ENCODE measurements at places on chromosomes 4 and X. TPM values are rescaled to one million over a fixed set of nuclear protein-coding genes. Genes with fewer than 3 reads are reported as not detected.

DNA sequence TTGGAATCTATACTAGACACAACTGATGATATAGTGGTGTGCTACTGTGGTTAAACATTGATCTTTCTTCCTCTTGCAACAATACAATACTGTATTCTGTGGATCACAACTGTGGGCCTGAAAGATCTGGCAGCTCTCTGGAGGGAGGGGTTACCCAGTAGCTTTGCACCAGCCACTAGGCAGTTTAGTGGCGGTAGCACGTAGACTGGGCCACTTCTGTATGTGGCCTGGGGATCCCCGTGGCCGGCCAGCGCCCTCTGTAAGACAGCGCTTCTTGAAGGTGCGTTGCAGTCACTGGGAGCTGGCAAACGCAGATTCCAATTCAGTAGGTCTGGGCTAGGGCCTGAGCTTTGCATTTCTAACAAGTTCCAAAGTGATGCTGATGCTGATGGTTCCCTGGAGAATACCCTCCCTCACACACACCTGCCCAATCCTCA, 168.6 kb downstream of the MGST2 start:
- no peak for DNase-seq

GRCh38 chr4:183082053-183082452, 17.0 kb upstream of the WWC2 start:
- DNase-seq = no peak

- DNase-seq = peak; percentile 41
Observed at GRCh38 chr4:147461161-147461560, 19.7 kb upstream of the EDNRA start.

DNA sequence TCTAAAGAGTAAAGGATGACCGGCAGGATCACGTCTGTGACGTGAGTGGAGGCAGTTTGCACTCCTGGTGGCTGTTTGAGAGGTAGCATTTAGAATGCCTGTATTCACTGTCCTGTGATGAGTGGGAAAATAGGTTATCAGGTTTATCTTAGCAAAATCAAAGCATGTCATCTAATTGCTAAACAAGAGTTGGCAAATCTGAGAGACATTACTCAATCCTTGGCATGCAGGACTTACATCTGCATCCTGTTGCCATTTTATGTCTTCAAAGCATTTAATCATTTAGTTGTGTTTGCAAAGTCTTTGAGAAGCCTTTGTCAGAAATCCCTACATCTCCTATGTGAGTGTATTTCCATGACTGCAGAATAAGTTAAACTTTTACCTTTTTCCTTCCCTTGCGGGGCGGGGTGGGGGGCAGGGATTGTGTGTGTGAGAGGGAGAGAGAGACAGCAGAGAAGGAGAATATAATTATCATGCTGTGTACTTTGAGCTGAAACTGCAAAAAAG, 41.4 kb upstream of the MSANTD1 start:
- no peak for DNase-seq

- peak; percentile 100 for DNase-seq
Observed at GRCh38 chr4:145034727-145035211, 63.2 kb downstream of the ANAPC10 start.

- DNase-seq = peak; percentile 37
Observed at GRCh38 chr4:41887821-41888686, 47.2 kb upstream of the TMEM33 start.

DNA sequence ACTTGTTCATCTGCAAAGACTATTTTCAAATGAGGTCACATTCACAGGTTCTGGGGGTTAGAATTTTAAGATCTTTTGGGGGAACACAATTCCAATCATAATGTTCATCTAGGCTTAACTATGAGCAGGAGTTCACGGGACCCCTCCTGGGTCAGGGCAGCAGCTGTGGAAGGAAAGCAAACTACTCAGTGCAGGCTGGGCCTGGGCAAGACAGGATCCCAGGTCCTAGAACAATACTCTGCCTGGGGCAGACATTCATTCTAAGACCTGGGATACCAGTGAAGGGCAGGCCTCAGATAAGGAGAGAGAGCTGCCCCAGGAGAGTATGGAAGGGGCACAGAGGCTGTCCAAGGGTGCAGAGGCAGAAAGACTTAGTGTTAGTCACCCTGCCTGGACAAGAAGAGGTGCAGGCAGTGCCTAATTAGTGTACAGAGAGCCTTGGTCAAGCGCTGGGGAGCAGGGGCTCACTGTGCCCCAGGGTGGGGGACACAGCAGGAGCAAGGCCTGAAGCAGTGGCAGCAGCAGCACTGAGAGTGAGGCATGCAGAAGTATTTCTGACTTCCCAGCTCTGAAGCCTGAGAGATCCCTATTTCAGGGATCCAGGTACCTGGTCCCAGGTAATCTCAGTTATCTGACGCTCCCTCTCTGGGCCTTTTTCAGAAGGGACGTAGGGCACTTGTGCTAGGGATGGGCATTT, 123.0 kb upstream of the MAMLD1 start:
- no peak for DNase-seq

DNA sequence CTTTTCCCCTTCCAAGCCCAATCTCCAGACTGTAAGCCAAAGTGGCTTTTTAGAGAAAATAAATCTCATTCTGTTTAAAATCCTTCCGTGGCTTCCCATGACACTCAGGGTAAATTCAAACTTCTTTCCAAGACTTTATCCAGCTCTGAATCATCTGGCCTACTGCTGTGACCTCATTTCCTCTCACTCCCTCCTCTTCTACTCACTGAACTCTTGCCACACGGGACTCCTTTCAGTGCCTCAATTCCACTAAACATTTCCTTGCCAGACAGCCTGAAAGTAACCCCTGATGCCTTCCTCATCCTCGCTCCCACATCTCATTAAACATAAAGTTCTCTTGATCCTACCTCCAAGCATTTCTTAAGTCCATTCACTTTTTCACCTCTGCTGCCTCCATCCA, 27.8 kb upstream of the RNF128 start:
- peak; percentile 39 for DNase-seq

DNA sequence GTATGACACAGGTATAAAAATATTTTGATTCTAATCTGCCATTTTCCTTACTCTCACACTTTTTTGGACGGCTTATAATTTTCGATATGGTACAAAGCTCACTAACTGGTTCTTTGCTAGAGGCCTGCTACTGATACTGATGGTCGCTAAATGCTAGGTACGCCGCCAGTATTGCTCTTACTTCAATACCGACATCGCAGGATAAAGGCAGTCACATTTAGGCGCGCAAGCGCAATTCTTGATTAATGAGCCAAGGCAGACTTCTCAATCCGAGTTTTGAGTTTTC, 557 bp upstream of the USP38 start:
- no peak for DNase-seq

DNA sequence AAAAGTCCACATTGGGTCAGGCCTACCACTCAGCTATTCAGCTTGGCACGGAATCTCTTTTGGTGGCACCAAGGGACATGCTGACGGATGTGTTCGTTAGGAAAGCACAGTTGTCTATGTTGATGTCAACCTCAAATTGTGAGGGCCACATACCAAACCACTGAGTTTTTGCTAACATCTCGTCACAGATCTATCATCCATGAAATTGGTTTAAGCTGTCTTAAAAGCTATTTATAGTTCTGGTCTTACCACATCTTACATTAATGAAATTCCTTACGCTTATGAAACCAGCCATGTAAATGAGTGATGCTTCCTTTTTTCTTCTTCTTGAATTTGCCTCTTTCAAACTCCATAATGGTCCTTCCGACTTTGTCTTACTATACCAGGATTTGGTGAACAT, 101.5 kb downstream of the MGST2 start:
- DNase-seq = peak; percentile 16

GRCh38 chrX:91434351-91435168, at the start of gene PABPC5:
Gene PABPC5 (plus strand): TSS chrX:91434839. CDS start chrX:91435578, 739 bp downstream.
- DNase-seq = peak; percentile 81

- no peak for DNase-seq
Observed at GRCh38 chr4:26191353-26191752, 129.5 kb upstream of the RBPJ start.

GRCh38 chrX:1355131-1356046, 18.8 kb downstream of the IL3RA start:
- DNase-seq = no peak

DNA sequence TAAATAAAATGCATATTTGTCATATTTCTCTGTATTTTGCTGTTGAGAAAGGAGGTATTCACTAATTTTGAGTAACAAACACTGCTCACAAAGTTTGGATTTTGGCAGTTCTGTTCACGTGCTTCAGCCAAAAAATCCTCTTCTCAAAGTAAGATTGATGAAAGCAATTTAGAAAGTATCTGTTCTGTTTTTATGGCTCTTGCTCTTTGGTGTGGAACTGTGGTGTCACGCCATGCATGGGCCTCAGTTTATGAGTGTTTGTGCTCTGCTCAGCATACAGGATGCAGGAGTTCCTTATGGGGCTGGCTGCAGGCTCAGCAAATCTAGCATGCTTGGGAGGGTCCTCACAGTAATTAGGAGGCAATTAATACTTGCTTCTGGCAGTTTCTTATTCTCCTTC, 3.3 kb downstream of the HTT start:
- no peak for DNase-seq

GRCh38 chr4:155679343-155679742, 12.7 kb downstream of the GUCY1A1 start:
- DNase-seq = peak; percentile 16

DNA sequence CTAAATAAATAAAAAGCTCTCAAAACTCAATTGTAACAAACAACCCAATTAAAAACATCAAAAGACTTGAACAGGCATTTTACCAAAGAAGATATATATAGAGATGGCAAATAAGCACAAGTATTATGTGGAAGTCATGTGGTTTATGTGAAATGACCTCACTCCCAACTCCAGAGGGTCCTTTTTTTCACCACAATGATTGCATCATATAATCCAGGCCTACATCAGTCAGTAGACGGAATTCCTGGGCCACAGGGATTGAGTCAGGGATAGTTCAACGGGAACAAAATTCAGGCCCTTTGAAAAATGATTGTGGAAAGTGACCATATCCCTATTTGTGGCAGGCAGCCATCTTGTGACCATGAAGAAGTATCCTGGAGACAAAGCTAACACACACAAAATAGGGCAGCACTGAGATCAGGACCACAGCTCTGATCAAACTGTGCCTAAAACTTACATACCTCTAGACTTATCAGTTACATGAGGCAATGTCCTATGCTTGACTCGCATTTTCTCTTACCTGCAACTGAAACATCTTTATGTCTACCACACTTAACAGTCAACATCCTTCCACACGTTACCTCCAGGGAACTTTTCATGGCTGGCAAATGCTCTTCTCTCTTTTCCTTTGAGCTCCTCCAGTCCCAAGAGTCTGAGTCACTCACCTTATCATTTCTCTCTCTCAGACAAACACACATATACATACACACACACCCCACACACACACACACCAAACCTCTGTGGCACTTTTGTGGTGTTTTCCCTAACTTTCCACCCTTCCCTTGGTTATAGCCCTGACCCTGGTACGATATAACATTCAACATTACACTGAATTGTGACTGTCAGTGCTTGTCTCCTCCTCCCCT, 113.5 kb downstream of the PHF8 start:
- peak; percentile 66 for DNase-seq

DNA sequence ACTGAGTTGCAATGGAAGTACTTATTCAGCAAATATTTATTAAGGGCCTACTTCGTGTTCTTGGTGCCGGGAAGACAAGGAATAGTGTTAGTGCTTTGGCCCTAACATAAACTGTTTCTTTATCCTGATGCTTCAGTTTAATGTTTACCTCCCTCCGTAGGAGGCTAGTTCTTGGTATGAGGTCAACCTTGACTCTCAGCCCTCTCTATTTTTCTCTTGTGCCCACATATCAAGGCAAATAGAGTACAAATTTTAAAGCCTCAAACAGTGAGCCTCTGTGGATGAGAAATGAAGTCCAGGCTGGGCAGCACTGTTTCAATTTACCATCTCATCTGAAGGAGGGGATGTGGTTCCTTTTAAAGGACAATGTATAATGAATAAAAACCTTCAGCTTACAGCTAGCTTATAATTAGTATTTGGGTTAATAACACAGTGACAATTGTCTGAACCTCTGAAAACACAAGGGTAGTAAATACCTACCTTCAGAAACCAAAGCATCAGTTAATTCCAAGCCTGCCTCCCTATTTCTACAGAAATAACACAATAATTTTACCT, 68.5 kb downstream of the SH3RF1 start:
- DNase-seq = no peak

GRCh38 chr4:23875317-23875716, 14.5 kb downstream of the PPARGC1A start:
- no peak for DNase-seq

DNA sequence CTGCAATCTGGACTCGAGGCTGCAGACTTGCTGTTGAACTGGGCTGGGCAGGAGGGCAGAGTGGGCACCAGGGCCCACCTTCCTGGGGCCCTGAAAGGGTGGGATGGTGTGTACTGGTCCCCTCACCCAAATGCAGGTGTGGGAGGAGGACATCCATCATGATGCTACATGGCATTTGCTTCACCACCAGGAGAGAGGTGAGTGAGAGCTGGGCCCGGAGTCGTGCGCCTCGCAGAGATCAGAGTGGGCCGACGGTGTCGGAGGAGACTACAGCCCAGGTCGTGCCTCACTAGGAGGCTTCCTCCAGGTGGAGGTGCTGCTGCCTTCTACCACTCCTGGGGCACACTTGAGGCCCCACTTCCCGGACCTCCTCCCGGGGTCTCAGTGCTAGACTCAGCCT, 50.3 kb downstream of the SCML1 start:
- DNase-seq = no peak

GRCh38 chr4:138685316-138685715, 330.3 kb upstream of the NOCT start:
- DNase-seq = no peak

GRCh38 chr4:40916218-40916555, 166.4 kb downstream of the NSUN7 start:
- peak; percentile 76 for DNase-seq

DNA sequence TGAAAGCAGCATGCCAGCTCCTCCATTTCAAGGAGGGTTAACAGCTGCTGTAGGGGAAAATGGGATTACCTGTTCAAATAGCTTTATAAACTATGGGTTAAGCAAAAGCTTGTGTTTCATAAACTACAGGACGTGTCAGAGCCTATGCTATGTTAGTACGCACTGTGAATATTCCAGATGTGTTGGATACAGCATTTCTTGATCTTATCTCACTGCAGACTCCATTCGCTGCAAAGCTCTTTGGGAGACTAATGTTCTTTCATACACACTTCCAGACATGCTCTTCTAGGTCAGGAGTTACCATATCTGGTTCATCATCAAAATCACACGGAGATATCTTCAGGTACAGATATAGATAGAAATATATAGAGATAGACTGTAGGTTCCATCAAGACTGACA, 281.2 kb upstream of the FAM241A start:
- no peak for DNase-seq

MAGEA1 gene
- total RNA-seq = not detected

EDNRA gene
- total RNA-seq = 39.5 TPM

TRIM61 gene
- not detected for total RNA-seq

PAGE5 gene
- not detected for total RNA-seq

FGF2 gene
- total RNA-seq = 14.6 TPM

ZNF827 gene
- 4.2 TPM for total RNA-seq

AVPR2 gene
- not detected for total RNA-seq

VSIG1 gene
- not detected for total RNA-seq

JAKMIP1 gene
- not detected for total RNA-seq

CDK16 gene
- total RNA-seq = 132 TPM

AREG gene
- 95.8 TPM for total RNA-seq

GPRIN3 gene
- total RNA-seq = 0.06 TPM

CCNA2 gene
- 165 TPM for total RNA-seq

WDR45 gene
- total RNA-seq = 44.9 TPM

All from LHCN-M2 (cell line).